ENCODE measurements at places on chromosomes 2 and 18. TPM values are rescaled to one million over a fixed set of nuclear protein-coding genes. Genes with fewer than 3 reads are reported as not detected.

HJURP gene
- 31.7 TPM for total RNA-seq

RNF152 gene
- 2.8 TPM for total RNA-seq

HRH4 gene
- not detected for total RNA-seq

CNPPD1 gene
- 44.0 TPM for total RNA-seq

TCF23 gene
- total RNA-seq: not detected

EFHD1 gene
- total RNA-seq: not detected

RALB gene
- 57.9 TPM for total RNA-seq

CXCR4 gene
- 2.1 TPM for total RNA-seq

AKAIN1 gene
- not detected for total RNA-seq

SERPINB11 gene
- total RNA-seq: not detected

LYG2 gene
- not detected for total RNA-seq

NHEJ1 gene
- 16.7 TPM for total RNA-seq

MAPK4 gene
- not detected for total RNA-seq

UGT1A5 gene
- not detected for total RNA-seq

C2orf72 gene
- 0.40 TPM for total RNA-seq
